ENCODE measurements at places on chromosomes 2 and 18.

- no peak for DNase-seq
Measured at GRCh38 chr2:69945441-69945840, 16.0 kb downstream of the ASPRV1 start.

DNA sequence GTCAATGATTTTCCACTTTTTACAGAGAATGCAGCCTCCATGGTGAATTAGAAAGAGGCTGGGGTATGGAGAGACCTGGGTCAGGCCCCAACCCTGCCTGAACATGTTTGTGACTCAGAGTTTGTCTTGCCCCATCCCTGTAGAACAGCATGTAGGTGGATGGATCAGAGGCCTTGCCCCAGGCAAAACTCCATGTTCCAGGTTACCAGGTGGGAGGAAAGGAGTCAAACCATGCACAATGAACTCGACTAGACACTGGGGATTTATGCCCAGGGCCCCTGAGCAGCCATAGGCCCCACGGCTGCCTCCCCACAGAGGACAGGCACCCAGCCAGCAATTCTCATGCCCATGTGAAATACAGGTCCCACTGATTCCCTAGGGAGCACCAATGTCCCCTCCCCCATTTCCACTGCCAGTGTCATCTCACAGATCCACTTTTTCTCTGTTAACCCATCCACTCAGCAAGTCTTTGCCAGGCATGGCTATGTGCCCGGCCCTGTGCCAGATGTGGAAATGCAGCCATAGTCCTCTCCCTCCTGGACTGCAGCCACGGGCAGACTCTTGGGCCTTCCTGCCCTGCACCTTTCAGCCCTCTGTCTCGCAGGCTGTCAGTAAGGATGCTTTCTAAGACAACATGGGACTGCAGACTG, 737.8 kb upstream of the HS6ST1 start:
- DNase-seq, result no peak

DNA sequence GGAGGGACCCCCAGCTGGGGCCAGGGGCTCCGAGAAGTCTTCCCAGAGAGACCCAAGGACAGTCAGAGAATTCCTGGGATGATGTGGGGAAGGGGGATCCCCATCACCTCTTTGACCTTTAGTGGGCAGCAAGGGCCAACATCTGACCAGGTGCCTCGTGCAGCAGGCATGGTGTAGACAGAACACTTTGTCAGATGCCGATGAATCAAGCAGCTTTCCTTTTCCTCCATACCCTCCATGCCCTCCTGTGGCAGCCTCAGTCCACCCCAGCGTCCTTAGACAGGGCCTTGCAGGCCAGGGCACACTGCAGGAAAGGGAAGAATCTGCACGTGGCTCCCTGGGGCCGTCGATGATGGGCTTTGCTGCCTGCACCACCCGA, 26.3 kb downstream of the GPR55 start:
- DNase-seq, result no peak

- DNase-seq, result no peak
Measured at GRCh38 chr2:127051116-127052056, 55.6 kb downstream of the BIN1 start.

DNA sequence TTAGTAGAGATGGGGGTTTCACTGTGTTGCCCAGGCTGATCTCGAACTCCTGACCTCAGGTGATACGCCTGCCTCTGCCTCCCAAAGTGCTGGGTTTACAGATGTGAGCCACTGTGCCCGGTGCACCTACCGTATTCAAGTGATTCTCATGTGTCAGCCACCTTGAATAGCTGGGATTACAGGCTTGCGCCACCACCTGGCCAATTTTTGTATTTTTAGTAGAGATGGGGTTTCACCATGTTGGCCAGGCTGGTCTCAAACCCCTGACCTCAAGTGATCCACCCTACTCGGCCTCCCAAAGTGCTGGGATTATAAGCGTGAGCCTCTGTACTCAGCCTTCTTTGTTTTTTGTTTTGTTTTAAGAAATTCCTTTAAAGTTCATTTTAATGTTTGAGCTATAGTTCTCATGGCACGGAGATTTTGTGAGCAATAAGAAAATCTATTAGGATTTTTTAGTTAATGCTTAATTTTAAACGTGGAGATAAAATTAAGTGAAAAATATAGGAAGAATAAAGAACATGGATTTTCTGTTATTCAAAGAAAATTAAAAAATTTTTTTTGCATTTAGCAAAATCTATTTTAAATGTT, 242.6 kb downstream of the PHLPP1 start:
- DNase-seq, result no peak

GRCh38 chr2:154992826-154993225, 294.3 kb downstream of the KCNJ3 start:
- DNase-seq, result no peak

GRCh38 chr2:105061560-105061959, 23.7 kb downstream of the MRPS9 start:
- no peak for DNase-seq

DNA sequence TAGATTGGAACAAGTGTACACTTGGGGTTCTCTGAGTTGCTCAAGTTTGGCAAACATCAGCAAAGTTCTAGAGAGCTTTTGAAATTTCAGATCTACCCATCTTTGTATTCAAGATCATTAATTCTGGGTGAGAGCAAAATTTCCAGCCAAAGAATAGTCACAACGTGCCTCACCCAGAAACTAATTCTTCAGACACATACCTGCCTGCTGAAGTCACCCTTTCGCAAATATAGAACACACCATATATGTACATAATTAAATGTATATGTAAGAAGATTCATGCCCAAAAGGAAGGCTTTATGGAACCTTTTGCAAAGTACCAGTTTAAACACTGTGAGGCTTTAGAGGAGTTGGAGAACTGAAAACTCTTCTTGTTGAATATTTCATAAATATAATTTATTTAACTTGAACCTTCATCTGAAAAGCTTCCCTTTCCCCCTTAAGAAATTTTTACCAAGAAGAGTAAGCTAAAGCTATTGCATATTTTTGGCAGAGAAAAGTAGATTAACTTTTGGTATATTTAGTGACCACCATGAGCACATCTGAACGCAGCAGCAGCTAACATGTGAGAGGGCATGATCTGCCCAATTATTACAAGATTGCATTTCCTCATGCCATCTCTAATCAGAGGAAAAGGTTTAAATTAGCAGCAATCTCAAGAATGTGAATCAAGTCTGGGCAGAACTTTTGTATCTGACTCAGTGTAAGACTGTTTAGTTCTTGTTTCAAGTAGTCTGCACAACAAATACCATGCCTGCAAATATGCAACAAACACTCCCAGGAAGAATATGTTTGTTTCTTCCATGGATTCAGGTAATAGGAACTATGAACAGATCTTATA, 8.2 kb downstream of the RND3 start:
- no peak for DNase-seq

DNA sequence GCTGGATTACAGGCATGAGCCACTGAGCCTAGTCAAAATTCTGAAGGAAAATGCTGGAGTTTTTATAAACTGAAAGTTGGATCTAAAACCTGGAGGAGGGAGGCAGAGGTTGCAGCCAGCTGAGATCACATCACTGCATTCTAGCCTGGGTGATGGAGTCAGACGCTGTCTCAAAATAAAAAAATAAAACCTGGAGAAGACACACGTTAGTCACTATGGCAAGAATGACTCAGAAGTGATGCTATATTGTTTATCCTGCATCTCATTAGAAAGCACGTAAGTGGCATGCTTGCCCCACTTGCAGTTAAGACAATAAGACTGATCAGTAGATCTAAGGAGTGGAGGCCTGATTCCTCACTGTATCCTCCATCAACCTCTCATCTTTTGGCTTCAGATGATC, 106.6 kb upstream of the STON1 start:
- DNase-seq, result no peak

GRCh38 chr18:38792731-38793130, 1227.1 kb upstream of the CELF4 start:
- DNase-seq, result no peak

GRCh38 chr2:200397785-200398184, 91.3 kb downstream of the SPATS2L start:
- DNase-seq, result no peak

DNA sequence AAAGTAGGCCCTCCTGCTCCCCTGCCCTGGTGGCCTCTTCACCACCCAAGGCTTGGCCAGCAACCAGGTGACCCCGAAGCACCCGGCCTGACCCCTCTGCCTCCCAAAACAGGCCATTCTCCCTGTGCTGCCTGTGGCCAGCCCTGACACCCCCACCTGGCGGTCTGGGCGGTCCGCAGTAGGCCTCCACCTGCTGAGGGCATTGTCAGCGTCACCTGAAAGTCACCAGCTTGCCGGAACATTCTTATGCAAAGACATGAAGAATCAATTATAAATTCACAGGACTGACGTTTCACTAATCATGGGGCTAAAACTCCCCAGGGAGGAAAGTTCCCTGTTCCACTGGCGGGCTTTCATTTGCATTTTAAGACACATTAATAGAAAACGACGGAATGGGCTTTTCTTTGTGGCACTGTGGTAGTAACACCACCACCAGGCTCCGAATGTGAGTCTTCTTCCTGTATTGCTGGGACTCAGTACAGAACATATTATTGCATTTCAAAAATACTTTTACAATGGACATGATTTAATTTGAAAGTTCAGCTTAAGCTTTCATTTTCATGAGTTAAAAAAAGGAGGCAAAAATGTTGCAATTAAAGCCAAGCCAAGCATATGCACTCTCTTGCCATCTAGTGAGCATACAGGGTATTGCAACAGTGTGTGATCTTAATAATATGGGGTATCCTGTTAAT, 57.4 kb downstream of the ADI1 start:
- DNase-seq, result no peak

DNA sequence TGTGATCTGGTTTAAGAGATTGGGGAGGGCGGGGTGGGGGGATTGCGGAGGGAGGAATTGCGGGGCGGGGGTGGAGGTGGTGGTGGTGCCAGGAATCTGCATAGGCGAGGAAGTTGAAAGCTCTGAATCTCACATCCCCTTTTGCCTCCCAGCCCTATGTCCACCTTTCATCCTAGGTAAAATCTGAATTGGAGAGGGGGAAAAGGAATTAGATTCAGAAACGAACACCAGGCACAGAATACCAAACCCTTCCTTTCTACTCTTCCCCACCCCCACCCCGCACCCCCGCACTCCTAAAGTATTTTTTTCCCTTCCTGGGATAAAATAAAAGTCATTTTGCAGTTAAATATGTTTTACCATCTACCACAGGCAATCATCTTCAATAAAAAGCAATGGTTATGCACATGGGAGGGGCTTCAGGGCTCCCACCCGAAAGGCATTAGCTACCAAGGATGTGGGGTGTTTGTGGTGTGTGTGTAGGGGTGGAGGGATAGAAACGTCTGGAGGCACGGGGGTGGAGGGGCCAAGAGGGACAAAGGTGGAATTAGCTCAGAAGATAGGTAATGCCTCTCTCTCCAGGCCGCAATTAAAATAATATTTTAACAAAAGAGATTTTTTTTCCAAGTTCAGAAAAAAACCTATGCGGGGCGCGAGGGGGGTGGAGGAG, 1.8 kb downstream of the IGFBP5 start:
- DNase-seq, result no peak

DNA sequence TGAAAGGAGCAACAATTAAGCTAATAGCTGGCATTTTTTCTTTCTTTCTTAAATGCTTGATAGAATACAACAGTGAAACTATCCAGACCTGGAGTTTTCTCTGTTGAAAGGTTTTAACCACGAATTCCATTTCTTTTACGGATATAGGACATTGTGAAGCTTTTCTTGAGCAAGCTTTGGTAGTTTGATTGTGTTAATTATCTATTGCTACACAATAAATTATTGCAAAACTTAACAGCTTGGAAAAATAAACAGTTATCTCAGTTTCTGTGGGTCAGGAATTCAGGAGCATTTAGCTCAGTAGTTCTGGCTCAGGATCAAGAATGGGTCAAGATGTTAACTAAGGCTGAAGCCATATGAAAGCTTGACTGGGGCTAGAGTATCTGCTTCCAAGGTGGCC, 11.7 kb downstream of the PHOSPHO2 start:
- no peak for DNase-seq

DNA sequence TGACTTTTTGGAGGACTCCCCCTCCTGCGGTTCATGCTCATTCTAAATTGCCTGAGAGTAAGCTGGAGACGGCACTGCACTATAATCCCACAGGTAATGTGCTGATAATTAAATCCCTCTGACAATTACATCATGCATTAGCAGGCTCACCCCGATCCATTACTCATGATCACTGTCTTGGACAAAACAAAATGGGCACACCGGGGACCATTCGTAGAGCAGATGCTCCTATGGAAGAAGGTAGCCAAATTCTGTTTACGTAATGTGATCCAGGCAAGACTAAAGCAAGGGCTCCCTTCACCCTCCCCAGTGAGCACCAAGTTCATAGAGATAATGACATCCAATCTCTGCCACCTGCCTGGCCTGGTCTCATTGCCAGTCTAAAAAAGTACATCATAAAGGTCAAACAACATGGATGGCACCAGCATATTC, 657.1 kb upstream of the SOX11 start:
- no peak for DNase-seq

DNA sequence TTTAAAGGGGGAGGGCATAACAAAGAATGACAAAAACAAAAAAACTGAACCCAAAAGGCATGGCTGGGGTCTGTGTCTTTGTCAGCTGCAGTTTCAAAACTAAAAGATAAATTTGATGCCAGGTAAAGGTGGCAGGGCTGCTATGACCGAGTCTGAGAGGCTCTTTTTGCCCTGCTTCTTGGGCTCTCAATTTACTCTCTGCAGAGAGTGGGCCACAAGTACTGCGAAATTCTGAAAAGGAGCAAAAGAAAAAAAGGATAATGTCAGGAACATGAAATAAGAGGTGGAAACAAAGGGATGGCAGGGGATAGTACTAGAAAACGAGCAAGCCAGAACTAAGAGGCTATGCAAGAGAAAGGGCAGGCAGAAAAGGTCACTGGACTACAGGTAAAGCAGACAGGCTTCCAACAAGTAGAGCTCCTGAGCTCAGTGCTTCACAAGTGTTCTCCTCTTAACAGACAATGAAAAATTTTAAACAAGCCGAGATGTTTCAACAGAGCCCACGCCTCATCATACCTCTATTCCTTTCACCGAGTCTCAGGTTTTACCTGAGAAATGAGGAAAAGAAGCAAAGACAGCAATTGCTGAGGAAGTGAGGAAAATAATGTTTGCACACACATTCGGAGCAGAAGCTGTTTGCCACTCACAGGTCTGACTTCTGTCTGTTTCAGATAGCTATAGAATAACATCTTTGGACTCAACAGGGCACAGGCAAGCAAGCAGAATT, 7.3 kb downstream of the IRS1 start:
- no peak for DNase-seq
